ENCODE measurements at places on chromosomes 1 and 21. TPM values are rescaled to one million over a fixed set of nuclear protein-coding genes. Genes with fewer than 3 reads are reported as not detected.

Gene TRMT1L
- 15.8 TPM for total RNA-seq

Gene IL24
- total RNA-seq, result 4.5 TPM

Gene CLCA1
- total RNA-seq, result not detected

GRCh38 chr1:84253891-84254290 is 47.6 kb upstream of the SAMD13 start:
- peak; percentile 93 for DNase-seq

DNA sequence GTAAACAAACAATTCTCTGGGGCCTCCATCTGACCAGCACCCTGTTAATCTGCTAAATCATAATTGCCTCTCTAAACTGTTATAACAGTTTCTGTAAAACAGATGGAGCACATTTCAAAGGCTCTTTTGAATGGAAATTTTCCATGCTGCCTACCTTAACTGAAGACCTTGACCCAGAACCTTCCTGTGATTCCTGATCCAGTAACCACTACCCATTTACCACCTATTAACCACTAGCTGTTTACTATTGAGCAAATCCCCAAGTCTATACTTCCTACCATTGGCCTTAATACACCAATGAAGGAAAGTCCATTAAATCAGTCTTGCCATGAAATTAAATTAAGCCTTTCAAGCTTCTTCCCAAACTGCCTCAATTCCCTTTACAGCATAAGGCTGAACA is 46.3 kb downstream of the RAB3GAP2 start:
- DNase-seq, result no peak

- peak; percentile 40 for DNase-seq
Measured at GRCh38 chr1:54070171-54070837, 16.9 kb downstream of the TCEANC2 start.

DNA sequence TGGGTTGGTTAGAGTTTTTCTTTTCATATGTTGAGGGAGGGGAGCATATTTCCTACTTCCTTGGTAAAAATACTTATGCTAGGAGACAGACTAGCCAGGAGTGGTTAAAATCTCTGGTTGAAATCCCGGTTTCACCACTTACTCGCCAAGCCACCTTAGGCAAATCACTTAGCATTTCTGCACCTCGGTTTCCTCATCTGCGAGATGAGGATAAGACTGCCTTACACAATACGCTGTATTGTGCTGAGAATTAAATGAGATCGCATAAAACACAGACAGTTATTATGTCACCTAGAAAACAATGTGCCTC is 1.4 kb downstream of the IFFO2 start:
- DNase-seq, result no peak

DNA sequence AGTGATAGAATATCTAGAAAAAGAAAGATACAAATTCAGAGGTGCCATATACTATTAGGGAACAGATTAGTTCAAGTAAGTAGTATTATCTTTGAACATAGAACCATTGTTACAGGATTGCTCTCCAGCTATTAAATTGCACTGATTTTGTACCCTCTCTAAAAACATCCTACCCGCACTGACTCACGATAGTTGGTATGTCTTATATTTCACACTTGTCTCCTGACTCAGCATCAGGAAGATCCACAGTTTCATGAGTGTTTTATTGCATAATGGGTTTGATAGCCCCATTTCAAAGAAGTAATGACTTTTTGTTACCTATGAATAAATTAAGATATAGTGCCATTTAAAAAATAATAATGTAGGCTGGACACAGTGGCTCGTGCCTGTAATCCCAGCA is 6.0 kb downstream of the TATDN3 start:
- DNase-seq, result no peak

DNA sequence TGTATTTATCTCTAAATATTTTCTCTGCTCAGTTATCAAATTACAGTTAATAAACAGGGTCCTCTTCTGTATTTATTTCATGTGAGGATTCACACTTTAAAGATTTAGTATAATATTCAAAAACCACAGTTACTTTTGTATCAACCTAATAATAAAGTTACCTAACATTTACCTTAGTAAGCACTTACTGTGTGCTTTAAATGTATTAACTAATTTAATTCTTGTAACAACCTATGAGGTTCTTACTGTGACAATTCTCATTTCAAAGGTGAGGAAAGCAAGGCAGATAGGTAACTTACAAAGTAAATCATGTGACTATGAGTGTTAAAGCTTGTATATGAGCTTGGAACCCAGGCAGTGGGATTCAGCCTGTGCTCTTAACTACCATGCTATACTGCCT is 30.2 kb downstream of the DNAH14 start:
- no peak for DNase-seq

- DNase-seq, result no peak
Measured at GRCh38 chr1:63143482-63143881, 178.9 kb upstream of the FOXD3 start.

DNA sequence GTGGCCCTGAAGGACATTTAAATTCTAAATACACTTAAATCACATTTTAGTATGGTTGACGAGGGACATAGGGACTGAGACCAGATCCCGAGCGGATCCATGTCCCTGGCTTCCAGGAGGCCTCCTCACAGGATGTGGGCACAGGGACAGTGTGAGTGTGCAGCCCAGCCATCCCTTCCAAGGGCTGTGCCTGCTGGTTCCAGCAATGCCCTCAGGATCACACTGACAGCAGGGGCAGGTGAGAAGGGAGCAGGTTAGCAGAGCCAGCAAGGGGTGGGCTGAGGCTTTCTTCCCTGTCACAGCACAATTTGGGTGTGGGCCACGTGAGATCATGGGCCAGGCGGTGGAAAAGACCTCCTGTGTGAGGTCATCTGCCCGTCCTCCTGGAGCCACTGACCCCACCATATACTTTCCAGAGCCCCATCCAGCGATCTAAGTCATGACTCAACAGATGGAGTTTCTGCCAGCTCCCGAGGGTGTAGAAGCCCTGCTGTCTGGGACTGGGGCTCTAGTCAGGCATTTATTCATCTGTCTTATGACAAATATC is 37.0 kb upstream of the PRSS38 start:
- DNase-seq, result no peak

- DNase-seq, result no peak
Measured at GRCh38 chr21:36974851-36975192, 8.4 kb upstream of the HLCS start.

- DNase-seq, result no peak
Measured at GRCh38 chr1:203915811-203916210, 54.4 kb downstream of the SNRPE start.
